ENCODE measurements at places on chromosomes 1 and 21. TPM values are rescaled to one million over a fixed set of nuclear protein-coding genes. Genes with fewer than 3 reads are reported as not detected.

DNA sequence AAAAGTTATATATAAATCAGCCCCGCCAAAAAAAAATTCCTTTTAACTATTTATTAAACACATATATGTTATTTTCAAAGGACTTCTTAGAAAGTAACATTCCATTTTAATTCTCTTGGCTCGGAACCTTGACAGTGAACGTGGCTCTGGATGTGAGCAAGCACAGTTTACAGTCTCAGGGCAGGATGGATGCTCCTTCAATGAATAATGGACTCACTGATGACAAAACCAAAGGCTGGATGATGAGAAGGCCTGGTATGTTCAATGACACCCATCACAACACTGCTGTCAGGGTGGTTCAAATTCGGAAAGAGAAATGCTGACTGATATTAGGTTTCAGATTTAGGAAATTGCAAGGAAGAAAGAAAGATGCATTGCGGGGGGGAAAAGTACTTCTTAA, 148.8 kb downstream of the SIPA1L2 start:
- DNase-seq = no peak
- H3K27me3 ChIP-seq = peaks cover 27% of the 10 kb centered on the region
- H3K36me3 ChIP-seq = no peaks in the 10 kb centered on the region

The WLS gene
- not detected for total RNA-seq

The C1orf116 gene
- total RNA-seq = not detected

DNA sequence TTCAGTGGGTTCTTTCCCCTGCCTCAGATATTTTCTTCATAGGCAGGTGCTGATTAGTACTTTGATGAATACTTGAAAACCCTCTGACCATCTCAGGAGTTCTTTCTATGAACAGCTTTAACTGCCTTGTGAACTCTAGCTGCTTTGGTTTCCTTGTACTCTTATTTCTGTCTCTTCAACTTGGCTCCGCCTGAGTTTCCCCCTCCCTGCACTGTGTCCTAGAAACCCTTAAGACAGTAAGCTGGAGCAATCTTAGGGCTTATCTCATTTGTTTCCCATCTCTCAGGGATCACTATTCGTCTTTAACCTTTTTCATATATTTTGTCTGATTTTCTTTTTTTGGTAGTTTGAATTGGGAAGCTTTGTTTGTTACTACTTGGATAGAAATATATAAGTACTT, 99.1 kb downstream of the PKN2 start:
- no peaks in the 10 kb centered on the region for H3K4me1 ChIP-seq
- DNase-seq = no peak
- no peak overlapping the region for H3K4me3 ChIP-seq
- peaks cover 10% of the 10 kb centered on the region for H3K36me3 ChIP-seq
- no peaks in the 10 kb centered on the region for H3K27me3 ChIP-seq
- no peak overlapping the region for H3K27ac ChIP-seq

The SLC30A7 gene
- 66.2 TPM for total RNA-seq

The LCE6A gene
- total RNA-seq = not detected

GRCh38 chr21:36052860-36053714, 7.2 kb downstream of the SETD4 start:
- no peak for DNase-seq
- peaks cover 9% of the 10 kb centered on the region for H3K4me1 ChIP-seq
- peaks cover 13% of the 10 kb centered on the region for H3K36me3 ChIP-seq
- no peak overlapping the region for H3K27ac ChIP-seq

DNA sequence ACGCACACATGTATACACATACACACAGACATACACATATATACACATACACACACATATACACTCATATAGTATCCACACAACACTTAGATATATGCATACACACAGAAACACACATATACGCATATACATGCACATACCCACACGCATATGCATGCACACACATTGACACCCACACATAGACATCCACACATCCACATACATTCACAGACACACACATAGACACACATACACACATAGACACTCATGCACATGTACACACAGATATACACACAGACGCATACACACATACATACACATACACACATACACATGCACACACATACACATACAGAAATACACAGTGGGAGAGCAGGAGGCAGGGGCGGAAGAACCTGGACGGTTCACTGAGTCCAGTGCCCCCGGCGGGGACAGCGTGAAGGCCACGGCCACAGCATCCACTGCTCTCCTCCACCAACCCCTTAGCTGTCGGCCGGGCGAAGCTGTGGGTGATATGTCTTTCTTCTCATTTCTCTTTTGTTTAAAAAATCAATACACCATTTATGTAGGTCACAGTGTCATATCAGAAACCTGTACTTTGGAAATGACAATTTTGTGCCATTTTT, 2.8 kb upstream of the C1QB start:
- peaks cover 2% of the 10 kb centered on the region for H3K4me1 ChIP-seq
- H3K27ac ChIP-seq = no peak overlapping the region
- H3K36me3 ChIP-seq = no peaks in the 10 kb centered on the region
- peaks cover 13% of the 10 kb centered on the region for H3K27me3 ChIP-seq
- DNase-seq = no peak

- H3K4me1 ChIP-seq = peaks cover 5% of the 10 kb centered on the region
- no peaks in the 10 kb centered on the region for H3K27me3 ChIP-seq
- DNase-seq = no peak
- H3K36me3 ChIP-seq = no peaks in the 10 kb centered on the region
Observed at GRCh38 chr1:246081856-246082668, 425.0 kb downstream of the SMYD3 start.

The SPRR3 gene
- not detected for total RNA-seq

- H3K36me3 ChIP-seq = peaks cover 4% of the 10 kb centered on the region
- DNase-seq = no peak
- no peaks in the 10 kb centered on the region for H3K4me1 ChIP-seq
- no peak overlapping the region for H3K27ac ChIP-seq
- no peaks in the 10 kb centered on the region for H3K27me3 ChIP-seq
Observed at GRCh38 chr1:78511334-78511733, 20.6 kb downstream of the PTGFR start.

- no peak overlapping the region for H3K27ac ChIP-seq
- no peaks in the 10 kb centered on the region for H3K4me1 ChIP-seq
- no peak overlapping the region for H3K4me3 ChIP-seq
- peaks cover 31% of the 10 kb centered on the region for H3K27me3 ChIP-seq
Observed at GRCh38 chr1:92817986-92818764, 13.7 kb upstream of the RPL5 start.

GRCh38 chr1:4407851-4408250, 246.6 kb upstream of the AJAP1 start:
- no peak for DNase-seq
- no peaks in the 10 kb centered on the region for H3K36me3 ChIP-seq
- no peak overlapping the region for H3K4me3 ChIP-seq

DNA sequence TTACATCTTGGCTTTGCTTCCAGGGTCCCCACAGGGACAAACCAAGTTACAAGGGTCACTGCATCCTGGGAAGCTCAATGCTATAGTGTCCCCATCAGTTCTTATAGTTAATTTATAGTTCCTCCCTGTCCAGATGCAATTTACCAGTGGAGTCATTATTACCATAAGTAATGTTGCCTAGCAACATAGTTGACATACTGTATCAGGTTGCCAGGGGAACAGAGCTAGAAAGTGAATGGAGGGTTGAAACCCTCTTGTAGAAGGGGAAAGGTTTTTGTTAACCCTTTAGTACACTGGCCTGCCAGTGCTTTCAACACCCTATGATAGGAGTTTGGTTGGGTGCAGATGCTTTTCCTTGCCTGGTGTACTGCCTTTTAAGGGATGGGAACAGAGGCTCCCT, 34.3 kb upstream of the TTC4 start:
- H3K4me1 ChIP-seq = no peaks in the 10 kb centered on the region
- H3K27me3 ChIP-seq = no peaks in the 10 kb centered on the region
- H3K36me3 ChIP-seq = no peaks in the 10 kb centered on the region
- no peak for DNase-seq
- H3K27ac ChIP-seq = no peak overlapping the region

DNA sequence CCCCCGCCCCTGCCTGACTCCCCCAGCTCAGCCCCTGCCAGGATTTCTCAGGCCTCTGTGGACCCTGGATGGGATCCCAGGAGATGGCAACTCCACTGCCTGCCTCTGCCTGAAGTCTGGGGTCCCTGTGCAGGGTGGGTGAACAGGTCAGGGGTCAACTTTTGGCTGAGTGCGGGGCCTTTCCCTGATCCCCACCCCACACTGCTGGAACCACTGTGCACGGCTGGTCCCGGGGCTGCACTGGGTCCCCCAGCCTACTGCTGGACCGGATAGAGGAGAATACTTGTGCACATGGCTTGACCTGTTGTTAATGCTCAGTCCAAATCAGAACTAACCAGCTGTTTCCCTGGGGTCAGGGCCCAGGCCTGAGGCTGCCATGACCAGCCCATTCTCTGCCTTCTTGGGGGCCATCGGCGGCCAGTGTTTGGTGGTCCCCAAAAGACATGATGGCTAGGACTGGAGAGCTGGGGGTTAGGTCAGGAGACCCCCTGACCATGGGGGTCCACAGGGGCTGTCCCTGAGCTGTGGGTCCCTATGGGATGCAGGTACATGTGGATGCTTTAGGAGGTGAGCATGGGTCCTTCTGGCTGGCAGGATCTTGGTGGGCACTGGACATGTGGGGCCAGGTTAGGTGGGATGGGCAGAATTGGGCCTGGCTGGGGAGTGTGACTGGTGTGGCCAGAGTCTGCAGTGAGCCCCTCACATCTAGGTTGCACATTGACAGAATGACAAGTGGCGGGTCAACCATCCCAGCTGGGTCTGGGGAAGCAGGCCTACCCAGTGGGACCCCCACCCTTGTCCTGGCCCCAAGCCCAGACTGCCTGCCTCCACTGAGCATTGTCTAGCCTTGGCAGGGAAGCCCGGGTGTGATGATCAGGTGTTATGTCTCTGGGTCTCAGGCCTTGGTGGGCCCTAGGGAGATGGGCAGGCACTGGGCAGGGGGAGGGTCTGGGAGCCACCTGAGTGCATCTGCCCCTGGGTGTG, 19.0 kb upstream of the ZNF678 start:
- no peak overlapping the region for H3K27ac ChIP-seq
- peaks cover 4% of the 10 kb centered on the region for H3K4me1 ChIP-seq
- no peak overlapping the region for H3K4me3 ChIP-seq
- H3K36me3 ChIP-seq = no peaks in the 10 kb centered on the region

DNA sequence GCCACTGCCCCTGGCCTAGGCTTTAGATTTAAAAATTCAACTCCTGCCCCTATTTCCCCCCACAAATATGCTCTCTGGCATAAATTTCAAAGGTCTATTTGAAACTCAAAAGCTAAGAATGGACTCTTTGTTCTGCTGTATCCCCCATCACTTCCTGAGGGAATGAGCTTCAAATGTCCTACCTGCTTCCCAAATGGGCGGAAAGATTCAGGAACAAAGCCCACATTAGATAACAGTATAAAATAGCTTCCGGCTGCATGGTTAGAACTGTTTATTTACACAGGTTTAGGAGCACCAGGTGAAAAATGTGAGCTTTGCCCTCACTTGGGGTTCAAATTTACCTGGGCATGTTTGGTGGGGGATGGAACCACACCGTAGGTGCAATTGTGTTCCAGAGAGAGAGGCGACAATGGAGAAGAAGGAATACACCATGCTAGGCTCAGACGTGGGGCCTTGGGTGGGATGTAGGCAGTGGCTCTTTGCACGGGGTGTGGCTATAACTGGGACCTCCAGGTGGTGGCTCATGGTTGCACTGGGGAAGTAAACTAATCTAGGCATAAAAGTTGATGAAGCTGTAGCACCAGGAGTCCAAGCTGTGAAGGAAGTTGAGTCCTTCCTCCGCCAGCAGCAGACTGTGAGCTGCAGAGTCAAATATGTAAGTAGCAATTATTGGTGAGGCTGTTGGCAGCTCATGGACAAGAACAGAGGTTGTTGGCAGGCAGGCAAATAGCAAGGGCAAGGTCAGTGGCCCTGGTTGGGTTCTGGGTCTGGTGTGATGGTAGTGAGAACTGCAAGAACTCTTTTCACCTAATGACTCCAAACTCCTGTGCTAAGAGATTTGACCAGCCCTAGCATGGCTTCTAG, 41.5 kb upstream of the SRSF10 start:
- DNase-seq = no peak
- no peak overlapping the region for H3K27ac ChIP-seq
- H3K4me1 ChIP-seq = no peaks in the 10 kb centered on the region
- no peaks in the 10 kb centered on the region for H3K27me3 ChIP-seq
- H3K36me3 ChIP-seq = no peaks in the 10 kb centered on the region

DNA sequence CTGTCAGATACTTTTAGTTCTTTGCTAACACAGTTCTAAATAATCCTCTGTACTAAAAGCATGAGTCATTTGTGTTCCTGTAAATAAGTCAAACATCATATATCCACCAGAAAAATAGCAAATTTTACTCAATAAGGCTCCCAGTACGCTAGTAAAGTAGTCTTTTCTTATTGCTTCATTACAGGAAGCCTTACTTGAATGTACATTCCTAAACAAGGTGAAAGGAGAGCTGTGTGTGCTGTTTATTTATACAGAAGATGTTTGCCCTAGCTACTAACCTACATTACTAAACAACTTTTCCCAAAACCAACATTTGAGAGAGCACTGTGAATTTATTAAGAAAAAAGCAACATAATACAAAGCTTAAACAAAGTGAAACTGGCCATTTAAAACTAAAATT, 52.0 kb downstream of the ZNHIT6 start:
- peaks cover 7% of the 10 kb centered on the region for H3K4me1 ChIP-seq
- H3K27ac ChIP-seq = no peak overlapping the region
- peaks cover 23% of the 10 kb centered on the region for H3K36me3 ChIP-seq
- no peak overlapping the region for H3K4me3 ChIP-seq
- H3K27me3 ChIP-seq = no peaks in the 10 kb centered on the region

GRCh38 chr1:45619149-45619921, 4.5 kb downstream of the CCDC17 start:
- DNase-seq = no peak
- no peaks in the 10 kb centered on the region for H3K4me1 ChIP-seq
- H3K27me3 ChIP-seq = no peaks in the 10 kb centered on the region

DNA sequence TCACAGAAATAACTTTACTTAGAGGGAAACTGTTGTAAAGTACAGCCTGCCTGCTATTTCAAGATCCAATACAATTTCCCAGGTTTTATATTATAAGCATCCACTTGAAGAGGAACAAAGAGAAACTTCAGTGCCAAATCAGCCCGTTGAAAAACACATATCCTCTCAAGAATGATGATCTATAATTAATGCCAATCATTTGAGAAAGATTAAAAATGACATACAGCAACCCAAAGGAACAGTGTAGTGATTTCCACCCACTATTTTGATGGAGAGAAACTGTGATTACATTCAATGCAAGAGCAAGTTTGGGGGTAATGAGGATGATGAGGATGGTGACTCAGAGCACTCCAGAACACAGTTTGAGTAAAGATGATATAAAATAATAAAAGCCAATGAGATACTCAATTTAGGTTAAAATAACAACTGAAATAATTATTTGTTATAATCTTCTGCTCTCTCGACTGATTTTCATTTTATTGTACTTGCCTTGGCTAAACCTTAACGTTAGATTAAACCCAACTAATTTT, 715.5 kb downstream of the NCAM2 start:
- no peak for DNase-seq
- peaks cover 7% of the 10 kb centered on the region for H3K36me3 ChIP-seq
- H3K27me3 ChIP-seq = no peaks in the 10 kb centered on the region
- no peak overlapping the region for H3K27ac ChIP-seq
- H3K4me1 ChIP-seq = no peaks in the 10 kb centered on the region

The CFHR1 gene
- not detected for total RNA-seq

- no peak overlapping the region for H3K27ac ChIP-seq
- H3K4me3 ChIP-seq = no peak overlapping the region
- no peaks in the 10 kb centered on the region for H3K4me1 ChIP-seq
Observed at GRCh38 chr1:91091812-91092211, 70.0 kb upstream of the ZNF644 start.
